ENCODE measurements at places on chromosomes 3 and 15.

DNA sequence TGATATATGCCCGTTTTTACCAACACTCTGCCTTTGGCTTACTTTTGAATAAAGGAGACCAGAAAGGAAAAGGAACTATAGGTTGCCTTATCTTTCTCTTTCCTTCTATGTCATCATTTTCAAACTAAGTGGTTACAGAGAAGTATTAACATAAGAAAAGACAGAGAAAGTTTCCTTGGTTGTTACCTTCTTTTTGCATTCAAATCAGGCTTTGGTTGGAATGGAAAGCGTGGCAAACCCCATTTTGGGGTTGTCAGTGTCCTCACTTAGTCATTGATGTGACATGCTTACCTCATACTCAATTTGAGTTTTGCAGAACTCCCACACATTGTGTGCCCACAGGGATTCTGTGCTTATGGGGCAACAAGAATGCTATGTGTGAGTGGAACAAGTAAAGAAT, 3.7 kb upstream of the THRB start:
- DNase-seq, result no peak

- no peak for DNase-seq
Measured at GRCh38 chr3:197219619-197220018, 78.8 kb downstream of the DLG1 start.

DNA sequence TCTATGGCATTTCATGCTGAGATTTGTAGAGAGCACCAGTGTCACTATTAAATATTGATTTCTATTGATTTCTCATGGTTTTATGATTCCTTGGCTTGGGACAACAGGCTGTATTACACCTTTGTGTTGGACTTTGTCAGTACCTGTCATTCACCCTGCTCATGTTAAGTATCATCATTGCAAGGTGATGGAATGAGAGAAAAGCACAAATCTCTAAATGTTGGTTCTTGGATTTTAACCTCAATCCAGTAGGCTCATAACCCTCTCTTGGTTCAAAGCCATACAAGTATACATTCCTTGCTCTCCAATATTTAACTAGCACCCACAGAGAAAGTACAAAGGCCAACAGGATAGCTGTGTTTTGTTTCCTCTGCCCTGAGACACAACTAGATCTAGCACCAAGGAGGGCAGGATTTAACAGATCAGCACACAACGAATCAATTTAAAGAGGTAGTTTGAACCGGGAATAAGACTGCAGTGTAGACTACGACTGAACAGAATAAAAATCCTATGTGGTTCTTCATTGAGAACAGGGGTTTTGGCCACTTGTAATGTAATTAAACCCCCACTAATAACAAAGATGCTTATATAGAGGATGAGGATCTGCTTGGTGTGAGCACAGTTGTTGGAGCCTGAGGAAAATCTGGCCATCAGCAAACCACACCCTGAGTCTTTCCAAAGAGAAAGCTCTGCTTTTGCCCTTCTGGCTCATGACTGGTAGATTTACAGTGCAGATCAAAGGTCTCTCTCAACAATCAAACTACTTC, 78.0 kb upstream of the TNFSF10 start:
- DNase-seq, result no peak

DNA sequence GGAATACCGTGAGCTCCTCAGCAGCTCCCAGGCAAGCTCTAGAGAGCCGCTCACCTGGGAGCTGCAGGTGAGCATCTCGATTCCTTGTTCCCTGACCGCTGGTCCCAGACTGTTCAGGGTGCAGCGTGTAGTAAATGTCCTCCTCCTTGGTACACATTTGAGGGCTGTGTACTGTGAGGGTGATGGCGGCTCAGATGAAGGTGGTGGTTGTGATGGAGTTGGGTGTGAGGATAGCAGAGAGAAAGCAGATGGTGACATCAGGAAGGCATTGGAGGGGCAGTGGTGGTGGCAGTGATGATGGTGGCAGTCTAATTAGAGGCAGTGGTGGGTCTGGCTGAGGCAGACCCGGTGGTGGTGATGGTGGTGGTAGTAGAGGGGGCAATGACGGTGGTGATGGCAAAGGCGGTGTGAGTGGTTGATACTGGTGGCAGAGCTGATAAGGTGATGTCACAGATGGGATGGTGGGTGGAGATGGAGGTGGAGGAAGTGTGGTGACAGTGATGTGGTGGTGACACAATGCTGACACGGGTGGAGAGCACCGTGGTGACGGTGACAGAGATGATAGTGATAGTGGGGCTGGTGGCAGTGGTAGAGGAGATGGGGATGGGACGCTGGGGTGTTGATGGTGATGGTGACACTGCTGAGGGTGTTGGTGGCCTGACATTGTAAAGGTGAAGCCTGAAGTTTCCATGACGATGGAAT, at the start of gene DNAJB8:
Gene DNAJB8, minus strand, starts transcription at position 51 of the 702 bp plus-strand sequence. CDS start 3,645 bp downstream, outside the sequence.
- DNase-seq, result no peak

DNA sequence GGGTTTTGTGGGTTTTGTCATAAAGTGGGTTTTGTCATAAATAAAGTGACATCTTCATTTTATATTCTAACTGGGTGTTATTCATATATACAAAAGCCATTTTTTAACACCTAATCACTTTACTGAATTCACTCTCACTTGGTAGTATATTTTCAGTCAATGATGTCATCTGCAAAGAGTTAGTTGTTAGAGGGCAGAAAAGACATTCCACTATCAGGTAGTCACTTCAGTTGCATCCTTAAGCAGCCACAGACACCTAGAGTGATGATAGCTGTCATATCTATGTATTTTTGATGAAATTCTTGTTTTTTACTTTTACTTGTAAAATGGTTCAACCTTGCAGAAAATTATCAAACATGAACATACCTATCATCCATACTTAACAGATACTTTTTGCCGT, 89.0 kb downstream of the DHX36 start:
- no peak for DNase-seq

DNA sequence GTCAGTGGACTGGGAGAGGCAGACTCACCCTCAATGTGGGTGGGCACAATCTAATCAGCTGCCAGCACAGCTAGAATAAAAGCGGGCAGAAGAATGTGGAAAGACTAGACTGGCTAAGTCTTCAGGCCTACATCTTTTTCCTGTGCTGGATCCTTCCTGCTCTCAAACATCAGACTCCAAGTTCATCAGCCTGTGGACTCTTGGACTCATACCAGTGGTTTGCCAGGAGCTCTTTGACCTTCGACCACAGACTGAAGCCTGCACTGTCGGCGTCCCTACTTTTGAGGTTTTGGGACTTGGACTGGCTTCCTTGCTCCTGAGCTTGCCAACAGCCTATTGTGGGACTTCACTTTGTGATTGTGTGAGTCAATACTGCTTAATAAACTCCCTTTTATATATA, 68.0 kb downstream of the CNTN3 start:
- no peak for DNase-seq

DNA sequence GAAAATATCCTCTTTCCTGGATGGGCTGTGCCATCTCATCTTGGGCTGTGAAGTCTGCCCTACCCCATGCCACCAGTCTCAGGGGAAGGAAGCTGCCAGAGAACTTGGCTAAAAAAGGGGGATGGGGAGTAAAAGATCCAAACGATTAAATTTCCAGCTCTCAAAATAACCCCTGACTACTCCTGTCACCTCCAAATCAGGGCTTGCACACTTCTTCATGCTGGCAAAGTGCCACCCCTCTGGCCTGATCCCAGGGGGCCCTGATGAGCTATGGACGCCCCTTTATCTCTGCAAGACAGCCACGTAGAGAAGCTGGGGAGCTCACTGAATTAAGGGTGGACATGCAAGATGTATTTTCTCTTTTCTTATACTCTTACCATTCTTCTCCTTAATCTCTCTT, 1.2 kb upstream of the MLF1 start:
- DNase-seq, result no peak

Data from mesenteric fat pad (tissue), 1 donor.